ENCODE measurements at places on chromosomes 11 and 22. TPM values are rescaled to one million over a fixed set of nuclear protein-coding genes. Genes with fewer than 3 reads are reported as not detected.

The MRGPRX4 gene
- total RNA-seq: not detected

The PGA3 gene
- total RNA-seq: not detected

- DNase-seq: no peak
Measured at GRCh38 chr11:107688322-107688918, 23.4 kb downstream of the SLN start.

DNA sequence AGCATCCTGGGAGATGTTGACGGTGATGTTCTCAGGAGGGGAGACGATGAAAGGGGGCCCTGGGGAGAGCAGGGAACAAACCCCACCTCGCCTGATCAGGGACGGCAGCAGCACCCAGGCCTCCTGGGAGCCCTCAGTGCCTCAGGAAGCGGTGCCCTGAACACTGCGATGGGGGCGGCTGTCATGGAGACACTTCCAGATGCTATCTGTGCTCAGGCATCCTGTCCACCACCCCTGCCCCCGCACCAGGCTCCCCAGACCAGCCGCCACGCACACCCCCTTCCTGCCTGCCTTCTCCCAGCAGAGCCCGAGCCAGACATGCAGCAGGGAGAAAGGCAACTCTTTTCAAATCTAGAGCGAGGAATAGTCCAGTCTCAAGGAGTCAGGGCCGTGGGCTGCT lies 20.6 kb downstream of the IGSF9B start:
- DNase-seq: no peak

DNA sequence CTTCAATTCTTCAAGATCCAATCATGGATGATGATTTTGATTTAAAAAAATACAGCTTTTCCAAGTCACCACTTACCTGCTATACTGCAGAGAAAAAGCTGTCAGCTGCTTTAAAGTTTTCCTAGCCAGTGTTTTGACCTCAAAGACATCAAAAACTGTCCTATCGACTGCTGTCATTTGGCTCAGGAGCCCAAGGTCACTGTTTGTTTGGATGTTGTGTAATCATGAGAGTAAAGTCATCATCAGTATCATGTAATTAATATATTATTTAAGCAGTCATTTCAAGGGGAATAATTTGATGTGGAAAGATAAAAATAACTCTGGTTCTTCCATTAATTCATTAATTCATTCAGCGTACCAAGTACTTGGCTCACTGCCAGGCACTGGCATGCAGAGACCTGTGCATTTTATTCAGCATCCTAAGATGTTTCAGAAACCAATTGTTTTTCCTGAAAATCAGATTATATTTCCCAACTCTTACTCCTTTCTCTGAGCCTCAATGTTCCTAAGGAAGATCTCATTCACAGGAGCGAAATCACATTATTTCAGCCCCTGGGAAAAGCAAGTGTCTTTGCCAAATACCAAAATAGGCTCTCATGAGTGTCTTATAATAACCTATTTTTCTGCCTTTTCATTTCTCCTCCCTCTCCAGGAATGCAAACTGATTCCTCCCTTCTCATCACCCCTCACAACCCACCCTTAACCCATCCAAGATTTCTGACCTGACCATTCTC lies 59.9 kb downstream of the SLC1A2 start:
- no peak for DNase-seq

- no peak for DNase-seq
Measured at GRCh38 chr11:45816614-45817013, 11.7 kb downstream of the SLC35C1 start.

- DNase-seq: no peak
Measured at GRCh38 chr11:86990515-86990914, 35.3 kb upstream of the FZD4 start.

GRCh38 chr22:28207281-28208030 lies 288.4 kb upstream of the PITPNB start:
- DNase-seq: no peak

Measured in upper lobe of left lung (tissue), 6 donors.